ENCODE measurements at places on chromosomes 5 and 9.
A peak's percentile ranks its signal among the peaks of the same experiment; 100 is the strongest.

- no peak for DNase-seq
Observed at GRCh38 chr5:161513942-161514341, 32.6 kb downstream of the GABRB2 start.

GRCh38 chr9:116303270-116303669, 149.7 kb downstream of the PAPPA start:
- no peak for DNase-seq

DNA sequence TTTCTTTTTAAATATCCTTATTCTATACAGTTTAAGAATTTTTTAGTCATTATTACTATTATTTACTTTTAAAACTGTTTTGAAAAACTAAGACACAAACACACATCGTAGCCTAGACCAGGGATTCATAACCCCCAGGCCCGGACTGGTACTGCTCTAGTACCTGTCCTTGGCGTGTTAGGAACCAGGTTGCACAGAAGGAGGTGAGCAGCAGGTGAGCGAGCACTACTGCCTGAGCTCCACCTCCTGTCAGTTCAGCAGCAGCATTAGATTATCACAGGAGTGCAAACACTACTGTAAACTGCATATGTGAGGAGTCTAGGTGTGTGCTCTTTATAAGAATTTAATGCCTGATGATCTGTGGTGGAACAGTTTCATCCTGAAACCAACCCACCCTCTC, 357.0 kb downstream of the PTPRD start:
- DNase-seq: no peak

DNA sequence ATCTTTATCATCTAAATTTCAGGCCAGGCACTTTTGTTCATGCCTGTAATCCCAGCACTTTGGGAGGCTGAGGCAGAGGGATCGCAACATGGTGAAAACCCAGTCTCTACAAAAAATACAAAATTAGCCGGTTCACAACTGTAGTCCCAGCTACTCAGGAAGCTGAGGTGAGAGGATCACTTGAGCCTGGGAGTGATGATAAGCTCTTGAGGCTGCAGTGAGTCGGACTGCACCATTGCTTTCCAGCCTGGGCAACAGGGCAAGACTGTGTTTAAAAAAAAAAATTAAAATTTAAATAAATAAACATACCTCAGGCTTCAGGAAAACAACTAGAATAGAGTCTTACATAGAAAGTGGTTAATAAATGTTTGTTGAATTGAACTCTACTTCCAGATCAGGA, 147.4 kb downstream of the AGTPBP1 start:
- DNase-seq: no peak

DNA sequence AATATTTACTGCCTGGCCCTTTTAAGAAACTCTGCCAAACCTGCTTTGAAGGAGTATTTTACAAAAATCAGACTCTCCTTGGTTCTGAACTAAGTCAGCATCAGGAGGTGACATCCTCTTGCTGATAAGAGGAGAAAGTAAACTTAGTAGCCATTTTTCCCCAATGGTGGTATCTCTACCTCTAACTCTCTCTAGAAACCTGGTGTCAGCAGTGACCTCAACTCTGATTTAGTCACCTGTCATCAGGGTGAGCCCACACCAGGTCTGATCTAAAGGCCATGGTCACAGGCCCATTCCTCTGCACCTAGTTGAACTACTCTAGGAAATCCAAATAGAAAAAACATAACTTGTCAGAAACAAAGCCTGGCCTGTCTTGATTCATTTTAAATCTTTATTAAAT, 4.2 kb downstream of the CARNMT1 start:
- DNase-seq: no peak

DNA sequence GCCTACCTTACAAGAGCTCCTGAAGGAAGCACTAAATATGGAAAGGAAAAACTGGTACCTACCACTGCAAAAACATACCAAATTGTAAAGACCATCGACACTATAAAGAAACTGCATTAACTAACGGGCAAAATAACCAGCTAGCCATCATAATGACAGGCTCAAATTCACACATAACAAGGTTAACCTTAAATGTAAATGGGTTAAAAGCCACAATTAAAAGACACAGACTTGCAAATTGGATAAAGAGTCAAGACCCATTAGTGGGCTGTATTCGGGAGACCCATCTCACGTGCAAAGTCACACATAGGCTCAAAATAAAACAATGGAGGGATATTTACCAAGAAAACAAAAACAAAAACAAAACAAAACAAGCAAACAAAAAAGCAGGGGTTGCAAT, 49.4 kb downstream of the POU5F2 start:
- DNase-seq: no peak

DNA sequence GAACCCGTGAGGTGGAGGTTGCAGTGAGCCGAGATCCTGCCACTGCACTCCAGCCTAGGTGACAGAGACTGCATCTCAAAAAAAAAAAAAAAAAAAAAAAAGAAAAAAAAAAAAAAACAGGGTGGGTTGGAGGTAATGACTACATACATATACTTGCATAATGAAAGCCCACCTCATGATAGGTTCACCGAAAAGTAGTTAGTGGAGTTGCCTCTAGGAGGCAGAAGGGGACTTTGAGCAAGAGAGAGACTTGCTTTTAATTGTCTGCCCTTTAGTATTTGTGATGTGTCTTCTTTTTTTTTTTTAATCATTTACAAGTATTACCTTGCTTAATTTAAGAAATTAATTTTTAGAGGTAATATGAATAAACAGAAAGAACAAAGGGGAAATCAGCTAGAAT, 99.8 kb downstream of the PPARGC1B start:
- DNase-seq: peak; percentile 44

GRCh38 chr5:101292199-101292598, 389.1 kb upstream of the ST8SIA4 start:
- no peak for DNase-seq

DNA sequence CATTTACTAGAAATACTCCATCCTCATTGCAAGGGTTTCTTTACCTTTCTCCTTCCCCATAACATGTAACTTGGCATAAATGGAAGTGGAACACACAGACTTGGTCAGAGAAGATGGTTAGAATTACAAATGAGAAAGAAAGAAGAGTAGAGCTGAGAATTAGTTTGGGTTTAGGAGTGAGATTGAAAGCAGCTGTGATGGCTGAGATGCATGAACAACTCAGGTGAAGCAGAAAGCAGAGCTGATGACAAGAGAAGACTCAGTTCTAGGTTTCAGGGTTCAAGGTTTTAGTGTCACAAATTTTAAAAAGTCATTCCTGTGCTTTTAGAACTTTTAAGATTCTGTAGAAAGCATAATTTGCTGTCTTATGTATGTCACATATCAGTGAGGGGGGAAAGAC, 54.0 kb downstream of the TMEM161B start:
- no peak for DNase-seq

GRCh38 chr5:2192496-2192895, 309.8 kb upstream of the IRX4 start:
- DNase-seq: no peak

GRCh38 chr5:166505544-166505943, 1785.9 kb upstream of the WWC1 start:
- DNase-seq: no peak

DNA sequence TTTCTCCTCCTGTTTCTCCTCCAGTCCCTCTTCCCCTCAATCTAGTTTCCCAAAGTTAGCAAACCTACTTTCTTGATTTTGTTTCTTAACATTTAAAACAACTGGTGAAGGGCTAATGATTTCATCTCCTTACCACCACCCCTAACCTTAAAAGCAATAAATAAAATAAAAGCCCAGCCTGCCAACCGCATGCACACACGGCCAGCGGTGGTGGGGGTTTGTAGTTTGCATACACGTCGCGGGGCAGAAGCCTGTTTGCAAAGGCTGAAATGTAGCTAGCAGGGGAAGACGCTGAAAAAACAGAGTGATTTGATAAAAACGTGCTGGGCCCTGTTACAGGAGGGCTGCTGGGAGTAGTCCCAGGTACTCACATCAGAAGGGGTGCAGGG, 1.9 kb upstream of the DMRT2 start:
- no peak for DNase-seq

DNA sequence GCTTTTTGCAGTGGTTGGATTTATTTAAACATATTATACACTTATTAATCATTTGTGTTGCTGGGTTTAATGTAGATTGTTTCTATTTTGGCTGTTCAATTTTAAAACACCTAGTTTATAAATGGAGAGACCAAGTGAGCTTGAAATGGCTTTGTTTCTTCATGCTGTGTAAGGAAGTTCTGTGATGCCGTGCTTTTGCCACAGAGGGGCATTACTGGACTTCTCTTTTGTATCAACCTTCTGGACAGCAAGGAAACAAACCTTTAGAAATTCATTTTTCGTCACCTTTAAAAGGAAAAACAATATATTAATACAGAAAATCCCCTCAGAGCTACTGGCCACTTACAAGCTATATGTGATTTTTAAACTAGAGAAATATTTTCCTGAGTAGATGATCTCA, 81.9 kb downstream of the DMRTA1 start:
- DNase-seq: no peak

GRCh38 chr9:19342947-19343346, 37.1 kb downstream of the RPS6 start:
- DNase-seq: no peak

Data from iPS-NIHi11 (cell line).